NCI-H774 (cell line): ENCODE measurements at places on chromosomes 2 and 18.

DNA sequence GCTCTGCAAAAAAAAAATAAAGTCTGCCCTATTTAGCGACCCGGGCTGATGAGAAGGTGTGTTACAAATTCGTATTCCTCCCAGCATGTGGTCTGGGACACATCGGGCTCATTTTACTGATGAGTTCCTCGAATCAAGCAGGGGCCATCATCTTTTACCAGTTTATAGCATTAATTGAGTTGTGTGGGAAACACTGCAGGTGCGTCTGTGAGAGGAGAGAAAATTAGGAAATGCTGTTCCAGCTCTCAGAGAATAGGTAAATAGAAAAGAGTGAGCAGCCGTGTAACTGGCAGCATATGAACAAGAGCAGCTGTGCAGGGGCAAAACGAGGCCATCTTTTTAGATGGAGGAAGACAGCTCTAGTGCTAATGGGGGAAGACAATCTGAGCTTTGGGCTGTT, 216.7 kb downstream of the SETBP1 start:
- DNase-seq, result peak; percentile 55

DNA sequence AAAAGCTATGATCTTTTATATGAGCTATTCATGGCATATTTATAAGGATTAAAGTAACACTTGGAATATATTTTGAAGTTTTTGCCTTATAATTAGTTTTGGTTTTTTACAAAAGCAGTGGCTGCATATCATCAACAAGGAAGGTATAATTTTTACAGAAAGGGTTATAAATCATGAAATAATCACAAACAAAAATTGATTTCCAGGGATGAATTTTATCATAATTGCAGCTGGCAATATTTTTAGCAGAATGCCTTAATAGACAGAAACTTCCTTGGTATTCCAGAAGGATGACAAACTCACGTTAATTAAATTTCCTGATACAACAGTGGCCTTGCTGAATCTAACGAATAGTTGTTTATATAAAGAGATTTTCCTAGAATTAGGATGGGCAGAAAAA, 260.5 kb upstream of the SLC39A10 start:
- no peak for DNase-seq

- no peak for DNase-seq
Measured at GRCh38 chr18:75784390-75784789, 356.9 kb upstream of the SMIM21 start.

GRCh38 chr18:8847900-8848299, 142.5 kb downstream of the MTCL1 start:
- DNase-seq, result no peak

- DNase-seq, result no peak
Measured at GRCh38 chr2:109408043-109408335, 205.8 kb downstream of the SEPTIN10 start.

DNA sequence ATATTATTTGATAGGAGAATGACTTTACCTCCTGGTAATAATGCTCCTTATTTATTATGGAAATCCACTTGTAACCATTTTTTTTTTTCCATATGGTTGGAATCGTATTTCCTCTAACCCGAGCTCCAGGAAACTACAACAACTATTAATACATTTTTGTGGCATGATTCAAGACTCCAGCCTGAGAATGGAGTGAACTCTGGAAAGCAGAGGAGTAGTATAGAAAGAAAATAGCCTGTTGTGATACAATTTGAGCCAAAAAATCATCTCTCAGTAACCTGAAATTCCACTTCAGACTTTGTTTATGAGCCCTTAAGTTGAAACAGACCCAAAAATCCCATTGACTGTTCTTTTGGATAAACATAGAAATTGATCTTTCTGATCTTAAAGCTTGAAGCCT, 921.1 kb downstream of the SOCS6 start:
- DNase-seq, result no peak

- DNase-seq, result no peak
Measured at GRCh38 chr18:37443325-37444055, 122.1 kb downstream of the CELF4 start.

DNA sequence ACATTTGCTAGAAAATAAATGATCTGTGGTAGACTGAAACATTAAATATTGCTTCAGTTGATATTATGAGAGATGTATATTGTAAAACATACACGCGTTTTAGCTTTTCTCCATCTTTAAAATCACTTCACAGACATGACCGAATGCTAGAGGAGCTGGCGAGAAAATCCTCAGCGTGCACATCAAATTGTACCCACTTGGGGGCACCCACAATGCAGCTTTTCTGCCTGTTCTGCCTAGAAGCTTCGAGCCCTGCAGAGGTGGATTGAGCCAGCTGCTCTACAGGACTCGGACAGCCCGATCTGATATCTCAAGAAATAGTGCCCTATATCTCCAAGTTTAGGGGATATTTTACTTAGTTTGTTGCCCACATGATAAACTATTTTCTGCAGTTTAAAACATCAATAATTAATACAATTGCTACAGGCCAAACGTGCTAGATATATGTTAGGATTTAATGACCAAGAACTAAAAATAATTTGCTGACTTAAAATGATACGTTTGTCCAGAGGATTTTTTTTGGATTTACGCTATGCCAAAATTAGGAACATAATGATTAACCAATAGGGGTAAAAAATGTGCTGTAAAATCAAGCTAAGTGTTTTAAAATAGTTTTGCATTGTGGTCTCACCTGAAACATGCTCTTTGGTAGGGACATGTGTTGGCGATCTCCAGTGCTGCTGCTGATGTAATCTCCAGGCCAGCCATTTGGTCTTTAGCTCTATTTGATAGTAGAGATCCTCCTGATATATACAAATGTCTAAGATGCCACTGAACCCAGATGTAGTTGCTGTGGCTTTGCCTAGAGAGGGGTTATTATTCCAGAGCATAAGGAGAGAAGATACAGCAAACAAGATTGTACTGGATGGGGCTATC, 22.3 kb upstream of the ATP5MC3 start:
- DNase-seq, result peak; percentile 20

DNA sequence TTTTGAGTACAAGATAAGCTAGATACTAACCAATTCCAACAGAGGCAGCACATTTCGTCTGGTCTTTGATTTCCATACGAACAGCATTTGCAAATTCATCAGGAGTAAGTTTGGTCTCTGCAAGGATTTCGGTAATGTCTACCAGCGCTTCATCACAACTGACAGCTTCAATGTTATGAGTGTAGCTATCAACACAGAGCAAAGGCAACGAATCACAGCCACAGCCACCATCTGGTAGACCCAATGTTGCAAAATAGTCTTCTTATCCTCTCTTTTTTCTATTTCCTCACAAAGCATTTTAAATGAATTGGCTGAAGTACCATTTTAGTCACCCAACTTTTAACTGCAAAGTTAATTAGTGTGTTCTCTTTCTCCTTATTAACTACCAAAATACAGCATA, 68.3 kb downstream of the REV1 start:
- no peak for DNase-seq

DNA sequence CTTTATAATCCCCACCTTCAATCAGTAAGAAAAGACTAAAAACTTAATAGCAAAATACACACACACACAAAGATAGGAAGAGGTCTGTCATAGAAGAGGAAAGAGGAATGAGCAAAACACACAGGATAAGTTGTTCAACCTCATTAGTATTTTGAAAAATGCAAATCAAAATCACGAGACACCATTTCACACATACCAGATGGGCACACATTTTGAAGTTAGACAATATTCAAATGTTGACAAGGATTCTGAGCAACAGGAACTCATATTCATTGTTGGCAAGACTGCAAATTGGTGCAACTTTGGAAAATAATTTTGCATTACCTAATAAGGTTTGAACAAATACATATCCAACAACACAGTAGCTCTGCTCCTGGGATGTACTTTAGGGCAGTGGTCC, 127.6 kb downstream of the RAB3GAP1 start:
- DNase-seq, result no peak

- DNase-seq, result no peak
Measured at GRCh38 chr2:38248255-38248654, 128.8 kb downstream of the ATL2 start.

- no peak for DNase-seq
Measured at GRCh38 chr18:10775026-10775425, 249.2 kb downstream of the NAPG start.

DNA sequence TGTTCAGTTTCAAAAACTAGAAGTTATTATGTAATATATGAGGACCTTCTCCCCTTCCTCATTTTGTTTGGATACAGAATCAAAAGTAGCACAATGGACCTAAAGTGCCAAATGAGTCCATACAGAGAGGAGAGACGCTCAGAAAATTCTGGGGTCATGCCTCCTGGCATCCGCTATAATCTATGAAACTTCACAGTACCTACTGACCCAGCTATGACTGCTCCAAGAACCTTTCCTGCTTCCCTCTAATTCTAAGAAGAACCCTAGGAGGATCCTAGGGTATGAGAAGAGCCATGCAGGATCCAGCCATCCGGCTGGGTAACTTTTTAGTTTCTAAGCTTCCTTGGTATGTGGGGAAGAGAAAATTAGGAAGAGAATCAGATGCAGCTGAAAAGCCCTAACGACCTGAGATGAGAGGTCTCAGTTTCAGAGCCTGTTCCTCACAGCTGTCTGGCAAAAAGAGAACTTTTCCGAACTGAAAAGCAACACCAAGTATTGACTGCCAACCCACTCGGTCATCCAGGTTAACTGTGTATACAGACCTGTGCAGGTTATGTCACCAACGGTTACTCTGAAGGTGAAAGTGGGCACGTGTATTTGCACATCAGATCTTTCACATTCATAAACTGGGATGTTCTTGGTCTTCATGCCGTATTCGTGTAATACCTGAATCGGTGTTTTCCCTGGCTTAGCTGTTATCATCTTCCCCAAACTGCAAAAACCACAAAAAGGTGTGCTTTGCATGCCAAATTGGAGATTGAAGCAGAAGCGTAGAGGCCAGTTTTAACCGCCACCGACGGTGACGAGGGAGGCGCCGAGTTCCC, 1.1 kb downstream of the PRKRA start:
- DNase-seq, result peak; percentile 54

DNA sequence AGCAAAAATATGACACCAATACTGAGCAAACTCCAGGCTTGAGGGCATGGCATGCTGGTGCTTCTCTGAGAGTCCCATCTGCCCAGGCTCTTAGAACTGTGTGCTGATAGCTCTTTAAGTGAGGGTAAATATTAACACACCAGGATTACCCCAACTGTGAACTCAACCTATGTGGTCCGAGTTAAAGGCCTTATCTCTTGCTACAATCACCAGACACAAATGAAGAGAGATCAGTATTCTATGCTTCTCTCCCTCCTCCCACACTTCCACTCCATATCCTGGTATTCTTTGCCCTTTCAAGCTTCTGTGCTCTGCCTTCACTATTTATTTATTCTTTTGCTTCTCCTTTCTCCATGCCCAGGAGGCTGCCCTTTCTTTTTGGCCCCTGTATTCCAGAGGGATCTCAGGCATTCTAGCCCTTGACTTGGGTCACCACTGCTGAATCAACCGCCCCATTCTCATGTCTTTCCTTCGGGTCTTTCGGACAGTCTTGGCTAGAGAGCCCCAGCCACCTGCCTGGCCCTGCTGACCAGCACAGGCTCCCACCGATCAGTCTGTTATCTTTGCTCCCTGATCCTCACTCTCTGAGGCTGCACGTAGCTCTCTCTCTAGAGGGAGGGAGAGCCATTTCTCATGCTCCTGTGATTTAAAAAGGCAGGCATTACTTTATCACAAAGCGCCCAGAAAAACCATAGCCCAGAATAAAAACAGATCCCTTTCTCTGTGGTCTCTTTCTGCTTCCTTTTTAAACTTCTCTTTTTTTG, 17.2 kb upstream of the HK2 start:
- DNase-seq, result peak; percentile 12
